ENCODE measurements at places on chromosomes 3 and 15.

- no peak for DNase-seq
These were observed 27.9 kb upstream of the WNT5A start for GRCh38 chr3:55514962-55515361.

GRCh38 chr3:48592519-48593087 is 2.5 kb downstream of the COL7A1 start:
- DNase-seq = no peak

DNA sequence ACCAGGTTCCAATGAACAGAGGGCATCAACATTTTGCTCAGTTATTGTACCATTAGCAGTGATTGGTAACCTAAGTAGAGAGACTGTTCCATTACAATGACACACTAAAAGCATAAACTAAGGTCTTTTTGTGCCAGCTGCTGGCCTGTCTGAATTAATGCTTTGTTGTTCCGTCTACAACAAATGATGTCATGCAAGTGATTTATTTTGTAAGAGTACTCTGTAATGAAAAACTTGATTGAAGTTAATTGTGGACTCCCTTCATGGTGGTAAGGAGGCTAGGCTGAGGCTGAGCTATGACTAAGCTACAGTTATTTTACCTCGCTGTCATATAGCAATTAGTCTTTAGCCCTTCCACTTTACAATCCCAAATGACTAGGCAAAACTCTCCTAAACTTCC is 23.2 kb downstream of the RCN2 start:
- no peak for DNase-seq

- no peak for DNase-seq
These were observed 1012.8 kb downstream of the ROBO2 start for GRCh38 chr3:78052746-78053145.

DNA sequence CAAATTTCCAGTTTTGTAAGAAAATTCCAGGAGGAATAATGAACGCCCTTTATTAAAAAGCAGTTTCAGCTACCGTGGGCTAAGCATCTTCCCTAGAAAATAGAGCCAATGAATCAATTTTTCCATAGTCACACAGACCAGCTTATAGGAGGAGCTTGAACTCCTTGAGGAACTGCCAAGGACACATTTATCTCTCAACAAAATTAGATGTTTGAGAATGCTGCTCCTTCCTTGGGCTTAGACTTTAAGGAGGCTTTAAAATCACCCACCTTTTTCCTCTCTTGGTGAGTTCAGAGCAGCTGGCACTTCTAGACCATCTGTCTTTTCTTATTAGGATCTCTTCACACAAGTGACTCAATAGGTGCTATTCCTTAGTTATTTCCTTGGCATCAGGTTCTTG is 588.0 kb downstream of the SQOR start:
- no peak for DNase-seq
